ENCODE measurements at places on chromosomes 12 and 14.

DNA sequence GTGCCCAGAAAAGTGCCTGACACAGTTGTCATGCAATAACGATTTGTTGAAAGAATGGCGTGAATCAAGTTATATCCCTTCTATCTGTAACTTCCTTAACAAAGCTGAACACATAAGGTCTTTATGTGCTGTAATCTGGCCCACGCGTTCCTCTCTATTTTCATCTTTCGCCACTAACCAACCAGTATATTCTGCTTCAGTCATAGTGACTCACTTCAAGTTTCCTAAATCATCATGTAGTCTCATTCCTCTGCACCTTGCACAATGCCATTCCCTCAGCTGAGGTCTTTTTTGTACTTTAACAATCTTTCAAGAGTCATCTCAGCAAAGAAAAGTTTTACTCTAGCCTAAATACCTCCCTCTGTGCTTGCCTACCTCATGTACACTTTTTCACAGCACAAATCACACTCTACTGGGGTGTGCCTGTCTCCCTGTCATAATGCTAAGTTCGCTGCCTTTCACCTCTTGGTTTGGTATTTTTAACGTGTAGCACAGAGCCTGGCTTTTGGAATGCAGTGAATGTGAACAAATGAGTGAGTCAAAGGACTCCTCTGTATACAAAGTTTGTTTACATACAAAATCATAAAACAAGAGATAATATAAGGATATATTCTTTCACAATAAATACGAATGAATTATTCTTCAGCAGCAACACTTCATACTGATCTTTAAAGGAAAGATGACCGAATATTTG is 2.9 kb upstream of the CMAS start:
- no peak for DNase-seq

GRCh38 chr12:85489194-85489593 is 209.2 kb downstream of the ALX1 start:
- DNase-seq = no peak

DNA sequence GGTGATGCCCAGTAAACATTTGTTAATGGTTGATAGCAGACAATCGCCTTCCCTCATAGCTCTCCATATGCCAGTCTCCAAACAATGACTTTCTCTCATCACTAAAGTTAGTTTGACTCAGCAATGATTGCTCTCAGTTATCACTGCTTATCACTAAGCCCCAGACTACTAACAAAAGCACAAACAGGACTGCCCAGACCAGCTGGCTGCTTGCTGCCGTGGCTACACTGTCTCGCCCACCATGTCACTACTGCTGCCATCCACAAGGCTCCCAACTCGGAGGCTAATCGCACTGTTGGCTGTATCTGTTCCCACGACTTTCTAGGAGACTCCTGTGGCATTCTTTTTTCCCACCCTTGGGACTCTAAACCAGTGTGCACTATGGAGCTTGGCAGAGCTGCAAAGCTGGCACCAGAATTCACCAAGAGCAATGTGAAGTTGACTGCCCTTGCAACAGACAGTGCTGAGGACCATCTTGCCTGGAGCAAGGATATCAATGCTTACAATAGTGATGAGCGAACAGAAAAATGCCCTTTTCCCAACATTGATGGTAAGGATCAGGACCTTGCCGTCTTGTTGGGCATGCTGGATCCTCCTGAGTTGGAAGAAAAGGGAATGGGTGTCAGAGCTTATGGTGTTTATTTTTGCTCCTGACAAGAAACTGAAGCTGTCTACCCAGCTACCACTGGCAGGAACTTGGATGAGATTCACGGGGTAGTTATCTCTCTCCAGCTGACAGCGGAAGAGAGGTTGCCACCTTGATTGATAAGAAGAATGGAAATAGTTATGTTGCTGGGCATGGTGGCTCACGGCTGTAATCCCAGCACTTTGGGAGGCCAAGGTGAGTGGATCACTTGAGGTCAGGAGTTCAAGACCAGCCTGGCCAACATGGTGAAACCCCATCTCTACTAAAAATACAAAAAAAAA is 27.1 kb upstream of the NR2C1 start:
- DNase-seq = no peak

DNA sequence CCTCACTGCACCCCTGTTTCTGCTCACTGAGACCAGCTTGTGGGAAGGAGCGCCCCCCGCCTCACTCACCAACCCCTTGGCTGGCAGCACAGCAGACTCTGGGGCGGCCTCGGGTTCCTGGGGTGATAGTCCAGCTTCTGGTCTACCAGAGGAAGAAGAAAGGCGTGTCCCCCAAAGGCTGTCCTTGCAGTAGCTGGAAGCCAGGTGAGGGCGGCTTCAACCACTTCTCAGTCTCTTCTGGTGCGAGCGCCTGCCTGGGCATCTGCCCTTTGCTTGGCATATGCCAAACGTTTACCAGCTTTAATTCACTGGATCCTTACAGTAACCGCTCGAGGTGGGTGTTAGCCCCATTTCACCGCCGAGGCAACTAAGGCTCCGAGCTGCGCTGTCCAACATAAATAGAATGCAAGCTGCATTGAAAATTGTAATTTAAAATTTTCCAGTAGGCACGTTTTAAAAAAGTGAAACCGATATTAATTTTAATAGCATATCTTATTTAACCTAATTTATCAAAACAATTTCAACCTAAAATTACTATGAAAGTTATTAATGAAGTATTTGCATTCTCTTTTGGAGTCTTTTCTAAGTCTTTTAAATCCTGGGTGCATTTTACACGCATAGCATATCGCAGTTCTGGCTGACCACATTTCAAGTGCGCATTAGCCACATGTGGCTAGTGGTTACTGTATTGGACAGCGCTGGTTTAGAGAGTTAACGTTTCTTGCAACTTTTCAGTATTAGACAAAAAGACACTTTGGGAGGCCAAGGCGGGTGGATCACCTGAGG is 872 bp downstream of the FAM177A1 start:
- DNase-seq = no peak

- no peak for DNase-seq
Measured at GRCh38 chr12:108043750-108044533, 85.1 kb upstream of the WSCD2 start.

- DNase-seq = no peak
Measured at GRCh38 chr14:65308536-65308935, 104.0 kb upstream of the FUT8 start.

DNA sequence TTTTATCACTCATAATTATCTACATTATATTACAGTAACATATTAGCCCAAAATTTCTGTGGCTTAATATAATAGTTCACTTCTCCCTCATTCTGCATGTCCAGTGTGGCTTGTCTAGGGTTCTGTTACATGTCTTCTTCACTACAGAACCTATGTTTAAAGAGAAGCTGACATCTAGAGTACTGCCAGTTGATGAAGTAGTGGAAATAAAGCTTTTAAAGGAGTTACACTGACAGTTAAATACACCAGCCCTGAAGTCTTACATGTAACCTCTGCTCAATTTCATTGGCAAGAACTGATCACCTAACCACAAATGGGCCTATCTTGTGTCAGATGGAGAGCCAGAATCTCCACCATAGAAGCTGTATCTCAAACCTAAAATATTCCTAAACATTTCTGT is 32.9 kb downstream of the RPS6KA5 start:
- no peak for DNase-seq

All from posterior cingulate gyrus (tissue), 11 donors.